Fibroblast of skin of right quadriceps (primary cell): ENCODE measurements at places on chromosomes 13 and 19.

DNA sequence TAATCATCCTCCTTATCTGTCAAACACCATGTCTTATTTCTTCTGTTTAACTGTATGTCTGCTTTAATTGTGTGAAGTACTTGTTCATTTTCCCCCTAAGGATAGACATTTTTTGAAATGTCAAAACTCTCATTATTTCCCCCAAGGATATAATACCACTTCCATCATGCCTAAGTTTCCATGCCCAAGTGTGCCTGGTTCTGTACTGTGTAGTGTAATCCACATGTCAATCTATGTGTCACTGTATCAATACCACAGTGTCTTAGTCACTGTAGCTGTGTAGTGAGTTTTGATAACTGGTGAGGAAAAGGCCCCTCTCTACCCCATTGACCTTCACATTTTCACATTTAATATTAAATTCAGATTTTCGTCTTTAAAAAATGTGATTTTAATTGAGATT is 1265.5 kb downstream of the PCDH9 start:
- no peak for DNase-seq

DNA sequence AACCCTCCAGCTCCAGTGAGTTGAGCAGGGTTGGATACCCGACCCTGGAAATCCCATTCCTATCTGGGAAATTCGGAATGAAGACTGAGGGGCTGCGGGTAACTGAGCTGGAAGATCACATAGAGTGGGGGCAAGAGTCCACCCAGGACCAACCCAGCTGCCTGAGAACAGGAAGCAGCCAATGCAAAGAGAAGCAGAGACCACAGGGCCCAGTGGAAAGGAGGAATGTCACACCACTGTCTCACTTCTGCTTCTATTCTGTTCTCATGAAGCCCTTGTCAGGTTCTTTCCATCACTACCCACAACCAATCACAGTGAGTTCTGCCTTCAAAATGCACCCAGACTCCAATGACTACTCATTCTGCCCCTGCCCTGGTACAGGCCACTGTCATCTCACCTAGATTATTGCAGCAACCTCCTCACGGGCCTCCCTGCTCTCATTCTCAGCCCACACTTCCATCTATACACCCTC is 15.3 kb downstream of the DYRK1B start:
- no peak for DNase-seq

GRCh38 chr19:3760871-3761361 is 576 bp downstream of the APBA3 start:
- no peak for DNase-seq

DNA sequence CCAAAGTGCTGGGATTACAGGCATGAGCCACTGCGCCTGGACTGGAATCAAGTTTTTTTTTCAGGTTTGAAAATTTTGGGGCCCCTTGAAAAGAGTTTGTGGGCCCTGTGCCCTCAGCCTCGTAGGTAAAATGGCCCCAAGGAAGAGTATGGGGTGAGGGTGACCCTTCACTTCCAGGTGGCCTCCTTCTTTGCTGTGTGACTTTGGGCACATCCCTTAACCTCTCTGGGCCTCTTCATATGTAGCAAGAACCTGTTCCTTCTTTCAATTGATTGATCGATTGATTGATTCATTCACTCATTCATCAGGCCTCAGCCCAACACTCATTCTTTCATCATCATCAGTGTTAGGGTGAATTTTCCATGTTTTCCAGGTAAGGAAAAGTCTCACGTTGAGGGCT is 3.4 kb upstream of the TMEM221 start:
- DNase-seq = no peak

GRCh38 chr19:58544591-58545285 is 874 bp downstream of the TRIM28 start:
- peak; percentile 23 for DNase-seq

DNA sequence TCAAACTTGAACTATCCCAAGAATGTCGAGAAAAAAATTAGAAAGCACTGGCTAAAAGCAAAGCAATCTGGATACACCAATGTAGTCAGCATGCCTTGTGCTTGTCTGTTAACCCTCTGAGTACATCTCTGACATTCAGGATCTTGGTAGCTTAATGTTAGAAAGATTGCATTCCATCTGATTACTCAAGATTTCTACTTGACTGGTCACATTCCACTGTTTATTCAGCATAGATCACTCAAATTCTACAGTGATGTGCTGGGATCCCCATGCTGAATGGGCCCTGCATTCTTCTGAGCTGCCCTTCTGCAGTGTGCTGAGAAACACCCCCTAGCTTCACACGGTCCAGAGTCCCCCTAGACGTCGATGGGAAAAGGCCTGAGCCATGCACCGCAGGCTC is 295.4 kb upstream of the MAB21L1 start:
- DNase-seq = peak; percentile 97

DNA sequence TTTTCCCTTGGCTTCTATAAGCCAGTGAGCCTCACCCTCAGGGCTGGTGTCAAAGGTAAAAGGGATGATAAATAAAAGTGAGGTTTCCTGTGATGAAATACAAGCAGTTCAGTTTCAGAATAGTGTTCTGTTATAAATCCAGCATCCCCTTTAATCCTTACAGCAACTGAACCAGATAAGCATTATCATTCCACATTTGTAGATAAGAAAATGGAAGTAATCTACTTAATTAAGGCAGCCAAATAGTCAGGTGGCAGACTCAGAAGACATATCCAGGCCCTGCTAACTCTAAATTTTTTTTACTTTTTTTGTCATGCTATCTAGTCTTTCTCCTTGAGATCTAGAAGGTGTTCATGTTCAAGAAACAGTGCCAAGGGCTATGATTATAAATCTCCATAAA is 99.4 kb upstream of the SOX21 start:
- DNase-seq = no peak

DNA sequence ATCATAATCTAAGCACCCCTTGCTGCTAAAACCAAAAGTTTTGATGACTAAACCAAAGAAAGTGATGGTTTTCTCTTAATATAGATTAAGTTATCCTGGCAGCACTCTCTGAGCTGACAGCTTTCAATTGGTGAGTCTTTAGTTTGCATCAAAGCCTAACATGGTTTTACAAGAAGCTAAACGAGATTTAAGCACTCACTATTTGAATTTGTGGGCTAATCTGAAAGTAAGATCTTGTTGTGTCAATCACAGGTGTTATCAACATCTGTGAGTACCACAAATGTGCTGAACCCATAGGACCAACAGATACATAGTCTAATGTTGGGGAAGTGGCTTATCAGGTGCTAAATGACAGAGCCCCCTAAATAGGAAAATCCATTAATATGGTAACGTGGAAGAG is 223.9 kb downstream of the LHFPL6 start:
- DNase-seq = no peak
